ENCODE measurements at places on chromosomes 5 and 9.
A peak's percentile ranks its signal among the peaks of the same experiment; 100 is the strongest.

DNA sequence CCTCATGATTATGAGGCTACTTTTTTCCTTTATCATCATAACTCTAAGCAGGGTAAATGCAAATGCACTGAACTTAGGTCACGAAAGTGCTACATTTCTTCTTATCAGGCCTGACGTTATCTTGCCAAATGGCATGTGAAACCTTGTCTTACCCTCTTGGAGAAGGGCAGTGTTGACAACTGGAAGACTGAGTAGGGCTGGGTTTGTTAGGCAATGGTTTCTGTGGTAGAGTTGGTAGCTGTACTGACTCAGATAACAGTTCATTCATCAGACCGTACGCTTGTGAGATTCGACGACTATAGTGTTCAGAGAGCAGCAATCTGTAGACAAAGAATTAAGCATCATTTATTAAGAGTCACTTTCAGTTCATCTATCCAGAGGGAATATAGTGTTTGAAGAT is 127.7 kb downstream of the CPLANE1 start:
- DNase-seq = no peak

DNA sequence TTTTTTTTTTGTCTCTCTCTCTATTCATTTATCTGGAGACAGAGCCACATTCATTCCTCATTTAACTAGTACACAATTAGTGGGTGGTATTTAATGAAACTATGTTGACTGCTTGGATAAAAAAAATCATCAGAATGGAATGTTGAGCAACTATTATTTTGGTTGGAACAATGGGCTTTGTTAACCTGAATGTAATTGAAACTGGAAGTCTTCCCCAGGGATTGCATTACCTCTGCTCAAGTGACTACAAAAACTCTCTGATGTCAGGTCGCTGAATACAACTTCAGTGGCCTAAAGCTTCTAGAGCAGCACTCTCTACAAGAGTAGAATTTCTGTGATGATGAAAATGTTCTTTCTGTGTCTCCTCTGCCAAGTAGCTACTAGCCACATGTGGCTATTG is 295.8 kb downstream of the DEPDC1B start:
- DNase-seq = no peak

GRCh38 chr5:142605611-142606010 is 80.3 kb downstream of the FGF1 start:
- DNase-seq = no peak

DNA sequence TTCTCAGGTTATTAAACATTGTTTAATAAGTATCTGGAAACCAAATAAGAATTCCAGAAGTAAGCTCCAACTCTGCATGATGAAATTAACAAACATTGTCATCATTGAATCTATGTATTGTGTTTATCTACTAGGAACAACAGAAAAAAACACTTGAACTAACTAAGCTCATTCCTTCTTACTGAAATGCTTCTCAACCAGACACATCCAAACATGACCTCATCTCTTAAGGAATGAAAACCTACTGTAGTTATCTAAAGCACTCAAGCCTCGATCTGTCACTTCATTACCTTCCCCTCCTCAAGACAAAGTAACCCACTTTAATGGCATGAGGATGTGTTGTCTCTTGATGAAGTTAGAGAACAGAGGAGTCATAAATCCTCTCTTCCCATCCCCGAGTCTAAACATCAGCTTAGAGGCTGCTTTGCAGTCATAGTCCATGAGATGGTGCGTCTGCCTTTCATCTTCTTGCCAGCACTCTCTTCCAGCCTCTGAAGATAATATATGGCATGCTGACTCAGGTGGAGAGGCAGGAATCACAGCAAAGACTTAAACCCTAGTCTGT is 86.5 kb downstream of the CEMIP2 start:
- no peak for DNase-seq

GRCh38 chr9:74935008-74935407 is 17.7 kb downstream of the C9orf40 start:
- DNase-seq = no peak

DNA sequence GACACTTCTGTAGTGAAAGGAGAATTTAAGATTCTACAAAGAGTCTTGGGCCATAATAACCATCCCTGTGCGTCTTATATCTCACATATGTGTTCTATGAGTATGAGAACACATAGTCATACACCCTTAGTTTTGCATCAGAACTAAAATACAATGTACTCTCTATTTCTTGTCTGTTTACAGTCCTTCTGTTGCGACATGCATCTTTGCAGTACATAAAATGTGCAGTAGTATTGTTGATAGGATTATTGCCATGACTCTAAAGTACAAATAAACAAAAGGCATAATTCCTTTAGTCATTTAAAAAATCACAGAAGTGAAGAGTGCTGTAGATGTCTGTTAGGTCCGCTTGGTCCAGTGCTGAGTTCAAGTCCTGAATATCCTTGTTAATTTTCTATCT is 201.9 kb downstream of the NR3C1 start:
- DNase-seq = no peak

DNA sequence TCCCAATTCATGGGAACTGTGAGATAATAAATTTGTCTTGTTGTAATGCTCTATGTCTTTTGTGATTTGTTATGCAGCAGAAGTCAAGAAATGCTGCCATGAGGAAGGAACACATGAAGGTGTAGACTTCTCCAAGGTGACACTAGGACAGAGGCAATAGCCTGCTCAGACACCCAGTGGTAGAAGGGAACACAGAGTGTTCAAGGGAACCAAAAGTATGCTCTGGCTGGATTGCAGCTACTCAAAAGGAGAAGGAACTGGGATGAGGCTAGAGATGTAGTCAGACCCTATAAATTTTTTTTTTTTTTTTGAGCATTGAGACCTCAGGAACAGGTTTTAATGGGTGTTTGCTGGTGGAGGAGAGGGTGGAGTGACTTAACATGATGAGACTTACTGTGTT is 232.5 kb downstream of the PARP8 start:
- DNase-seq = peak; percentile 5
